ENCODE measurements at places on chromosomes 12 and 14.

GRCh38 chr14:24232645-24233537 is at the start of gene GMPR2:
Gene GMPR2, plus strand, starts transcription at chr14:24232929. Its CDS starts 325 bp downstream, at chr14:24233254.
- DNase-seq: no peak

DNA sequence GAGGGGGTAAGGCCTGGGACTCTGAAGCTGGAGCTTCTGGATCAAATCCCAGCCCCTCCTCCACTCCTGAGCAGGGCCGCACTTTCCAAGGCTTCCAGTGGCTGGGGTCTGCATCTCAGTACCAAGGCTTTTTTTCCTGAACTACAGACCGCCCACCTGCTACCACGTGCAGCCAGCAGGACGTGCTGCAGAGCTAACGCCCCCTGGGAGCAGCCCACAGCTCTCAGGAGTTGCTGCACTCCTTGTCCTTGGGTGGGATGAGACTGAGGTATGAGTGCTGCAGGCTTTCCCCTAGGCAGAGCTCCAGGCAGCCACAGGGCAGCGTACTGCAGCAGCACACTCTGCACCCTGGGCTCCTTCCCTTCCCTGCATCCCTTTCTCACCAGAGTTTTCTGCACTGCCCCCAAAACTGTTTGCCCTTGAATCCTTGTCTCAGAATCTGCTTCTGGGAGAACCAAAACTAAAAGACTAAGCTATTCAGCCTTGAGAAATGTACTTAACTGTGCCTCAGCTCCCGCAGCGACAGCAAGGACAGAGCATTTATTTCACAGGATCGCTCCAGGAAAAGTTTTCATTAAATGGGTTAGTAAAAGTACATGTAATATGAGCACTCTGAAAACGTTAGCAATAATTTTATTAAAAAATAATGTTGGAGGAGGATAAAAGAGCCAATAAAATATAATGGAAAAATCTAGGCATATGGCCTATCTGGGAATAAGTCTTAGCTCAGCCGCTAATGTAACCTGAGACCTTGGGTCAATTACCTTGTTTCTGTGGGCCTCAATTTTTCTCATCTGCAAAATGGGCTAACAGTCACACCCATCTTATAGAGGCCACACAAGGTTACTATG is 25.5 kb downstream of the RBM19 start:
- no peak for DNase-seq

- no peak for DNase-seq
Observed at GRCh38 chr14:66530526-66530925, 22.6 kb downstream of the GPHN start.

DNA sequence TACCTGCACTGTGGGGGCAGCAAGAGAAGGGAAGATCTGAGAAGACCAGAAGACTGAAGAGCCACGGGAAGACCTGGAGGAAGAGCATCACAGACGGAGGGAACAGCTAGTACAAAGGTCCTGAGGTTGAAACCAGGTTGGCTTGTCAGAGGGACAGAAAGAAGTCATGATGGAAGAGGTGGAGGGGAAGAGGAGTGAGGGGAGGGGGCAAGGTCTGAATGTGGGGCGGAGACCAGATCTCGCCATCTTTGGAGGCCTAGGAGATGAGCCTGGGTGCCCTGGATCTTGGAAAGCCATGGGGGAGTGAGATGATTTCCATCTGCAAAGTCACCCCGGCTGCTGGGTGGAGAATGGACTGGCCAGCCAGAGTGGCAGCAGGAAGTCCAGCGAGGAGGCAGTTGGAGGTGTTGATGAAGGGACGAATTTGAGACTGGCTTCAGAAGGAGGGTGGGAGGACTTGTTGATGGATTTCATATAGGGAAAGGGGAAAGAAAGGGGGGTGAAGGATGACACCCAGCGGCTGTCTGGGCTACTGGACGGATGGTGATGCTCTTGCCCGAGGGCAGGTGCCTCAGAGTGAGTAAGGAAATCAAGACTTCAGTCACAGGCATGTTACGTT is 14.6 kb upstream of the UBC start:
- DNase-seq: no peak

DNA sequence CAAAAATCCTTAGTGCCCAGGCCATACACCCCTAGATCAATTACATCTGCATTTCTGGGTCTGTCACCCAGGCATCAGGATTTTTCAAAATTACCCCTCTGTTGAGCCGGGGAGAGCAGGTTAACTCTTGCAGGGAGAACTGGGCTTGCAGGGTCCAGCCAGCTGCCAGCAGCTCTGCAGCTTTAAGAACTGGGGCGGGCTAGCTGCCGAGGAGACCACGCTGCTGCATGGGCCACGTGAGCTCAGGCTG is at the start of gene DGLUCY:
Gene DGLUCY (plus strand): TSS at position 245 of the 250 bp plus-strand sequence. CDS start 46,222 bp downstream, outside the sequence.
- DNase-seq: no peak

DNA sequence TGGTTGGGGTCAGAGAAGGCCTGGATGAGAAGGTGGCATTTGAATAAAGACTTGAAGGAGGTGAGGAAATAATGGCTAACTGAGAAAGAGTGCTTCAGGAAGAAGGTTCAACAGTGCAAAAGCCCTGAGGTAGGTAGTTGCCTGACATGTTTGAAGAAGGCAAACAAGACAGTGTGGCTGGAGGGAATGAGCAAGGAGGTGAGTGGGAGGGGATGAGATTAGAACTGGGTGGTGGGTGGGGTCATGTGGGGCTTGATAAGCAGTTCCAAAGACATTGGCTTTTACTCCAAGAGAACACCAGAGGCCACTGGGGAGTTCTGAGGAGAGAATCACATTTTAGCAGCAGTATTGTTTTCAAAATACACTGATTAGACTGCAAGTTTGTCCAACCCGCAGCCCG is 50.5 kb downstream of the HSPB8 start:
- no peak for DNase-seq

DNA sequence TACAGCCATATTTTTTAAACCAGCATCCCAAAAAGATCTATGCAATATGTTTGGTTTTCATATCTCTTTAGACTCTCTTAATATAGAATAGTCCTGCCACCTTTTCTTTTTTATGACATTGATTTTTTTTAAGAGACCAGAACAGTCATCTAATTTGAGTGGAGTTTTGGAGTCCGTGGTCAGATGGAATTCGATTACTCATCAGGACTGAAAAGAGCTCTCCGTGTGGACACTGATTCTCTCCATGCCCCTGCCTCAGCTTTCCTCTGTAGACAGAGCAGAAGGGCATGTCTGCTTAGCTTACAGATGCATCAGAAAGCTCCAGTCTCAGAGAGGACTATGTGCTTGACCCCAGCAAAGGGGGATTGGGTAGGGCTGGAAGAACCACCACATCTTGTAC is 27.8 kb downstream of the SMCO2 start:
- DNase-seq: no peak
